ENCODE measurements at places on chromosomes 16 and 17. TPM values are rescaled to one million over a fixed set of nuclear protein-coding genes. Genes with fewer than 3 reads are reported as not detected.

GRCh38 chr17:40361063-40361924 lies 3.2 kb downstream of the GJD3 start:
- DNase-seq = no peak

- DNase-seq = no peak
Measured at GRCh38 chr16:2596747-2597559, 59.1 kb downstream of the PDPK1 start.

- DNase-seq = no peak
Measured at GRCh38 chr16:51167170-51167895, 16.3 kb upstream of the SALL1 start.

- DNase-seq = no peak
Measured at GRCh38 chr16:16118337-16118736, 105.0 kb downstream of the ABCC6 start.

DNA sequence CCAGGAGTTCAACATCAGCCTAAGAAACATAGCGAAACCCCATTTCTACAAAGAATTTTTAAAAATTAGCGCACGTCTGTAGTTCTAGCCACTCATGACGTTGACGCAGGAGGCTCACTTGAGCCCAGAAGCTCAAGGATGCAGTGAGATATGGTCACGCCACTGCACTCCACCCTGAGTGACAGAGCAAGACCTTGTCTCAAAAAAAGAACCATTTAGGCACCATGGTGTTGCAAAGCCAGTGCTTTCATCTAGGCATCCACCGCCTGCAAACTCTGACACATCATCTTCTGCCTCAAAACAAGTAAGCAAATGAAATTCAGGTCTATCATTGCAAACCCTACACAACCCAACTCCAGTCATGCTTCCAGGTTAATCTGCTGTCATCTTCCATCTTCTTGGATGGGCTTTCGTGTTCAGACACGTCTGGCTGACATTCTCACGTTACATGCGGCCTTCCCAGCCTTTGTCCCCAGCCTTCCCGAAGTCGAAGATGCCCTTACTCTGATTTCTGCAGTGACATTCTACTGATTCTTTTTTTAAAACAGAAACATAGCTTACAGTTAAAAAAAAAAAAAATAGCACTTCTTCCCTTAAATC lies 8.9 kb downstream of the ANKRD11 start:
- DNase-seq = no peak

DNA sequence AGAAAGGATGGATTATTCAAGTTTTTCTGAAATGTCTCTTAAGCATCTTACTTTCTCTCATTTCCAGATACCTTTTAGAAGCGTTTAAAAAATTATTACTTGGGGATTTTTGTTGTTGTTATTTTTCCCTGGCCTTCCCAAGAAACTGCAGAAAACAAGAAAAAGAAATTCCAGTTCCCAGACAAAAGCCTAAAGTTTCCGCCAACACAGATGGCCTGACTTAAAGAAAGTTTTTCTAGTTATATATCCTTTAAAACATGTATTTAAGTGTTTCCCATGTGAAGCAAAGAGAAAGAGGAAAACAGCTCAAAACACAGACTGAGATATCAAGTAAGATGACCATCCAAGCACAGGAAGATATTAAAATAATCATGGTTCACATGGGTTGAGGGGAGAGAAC lies 401.7 kb upstream of the MAF start:
- no peak for DNase-seq

DNA sequence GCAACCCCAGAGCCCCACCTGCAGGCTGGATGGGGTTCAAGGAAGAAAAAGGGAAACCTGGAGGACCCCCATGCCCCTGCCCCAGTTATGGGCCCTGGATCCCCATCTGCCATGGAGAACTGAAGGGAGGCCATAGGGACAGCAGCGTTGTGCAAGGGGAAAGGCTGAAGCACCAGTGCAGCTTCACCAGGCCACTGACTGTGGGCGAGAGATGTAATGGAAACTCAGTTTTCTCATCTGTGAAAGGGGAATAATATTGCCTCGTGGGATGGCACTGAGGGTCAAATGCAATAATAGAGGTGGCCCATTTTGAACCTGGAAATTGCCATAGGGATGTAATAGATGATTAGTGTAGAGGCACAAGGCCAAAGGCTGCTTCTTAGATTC lies 9.9 kb upstream of the TSPOAP1 start:
- DNase-seq = no peak

- no peak for DNase-seq
Measured at GRCh38 chr16:85081765-85082164, 30.5 kb downstream of the CIBAR2 start.

GRCh38 chr16:69563605-69564580 lies 1.9 kb upstream of the NFAT5 start:
- no peak for DNase-seq

- DNase-seq = no peak
Measured at GRCh38 chr17:40350689-40351358, 13.7 kb downstream of the GJD3 start.

DNA sequence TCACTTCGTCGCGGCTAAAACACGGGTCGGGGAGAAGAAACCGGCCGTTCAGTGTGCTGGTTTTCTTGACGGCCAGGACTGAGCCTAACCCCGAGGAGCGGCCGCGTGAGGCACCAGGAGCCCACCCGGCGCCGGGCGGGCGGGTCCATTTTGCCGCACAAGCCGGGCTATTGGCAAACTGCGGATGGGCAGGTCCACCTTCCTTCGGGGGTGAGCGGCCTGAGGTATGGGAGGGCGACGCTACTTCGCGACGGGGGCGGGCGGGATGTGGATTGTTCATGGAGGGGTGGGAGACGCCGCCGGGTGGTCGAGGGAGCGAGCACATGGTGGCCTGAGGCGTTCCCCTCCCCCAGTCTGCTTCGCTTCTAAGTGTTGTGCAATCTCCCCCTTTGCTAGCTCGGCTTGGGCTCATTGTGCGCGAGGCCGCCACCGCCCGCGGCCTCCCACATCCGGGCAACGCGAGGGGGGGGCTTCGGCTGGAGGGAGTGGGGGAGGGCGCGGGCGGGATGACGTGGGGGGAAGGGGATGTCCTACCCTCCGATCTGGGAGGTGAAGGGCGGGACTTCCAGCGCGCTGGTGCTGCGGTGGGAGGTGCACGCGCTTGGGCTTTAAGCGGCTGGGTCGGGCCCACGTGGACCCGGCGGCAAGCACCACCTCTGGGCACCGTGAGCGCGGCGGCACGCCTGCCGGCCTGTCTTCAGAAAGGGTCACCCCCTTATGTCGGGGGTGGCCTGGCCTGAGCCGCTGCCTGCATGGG lies 5.9 kb upstream of the CD68 start:
- peak; percentile 98 for DNase-seq

- no peak for DNase-seq
Measured at GRCh38 chr17:67502151-67502550, 125.1 kb downstream of the PITPNC1 start.

GRCh38 chr16:9741776-9742175 lies 440.5 kb downstream of the GRIN2A start:
- DNase-seq = no peak

- no peak for DNase-seq
Measured at GRCh38 chr17:34485999-34486398, 93.4 kb upstream of the TMEM132E start.

GRCh38 chr17:32281011-32281451 lies 15.4 kb downstream of the RHBDL3 start:
- no peak for DNase-seq

DNA sequence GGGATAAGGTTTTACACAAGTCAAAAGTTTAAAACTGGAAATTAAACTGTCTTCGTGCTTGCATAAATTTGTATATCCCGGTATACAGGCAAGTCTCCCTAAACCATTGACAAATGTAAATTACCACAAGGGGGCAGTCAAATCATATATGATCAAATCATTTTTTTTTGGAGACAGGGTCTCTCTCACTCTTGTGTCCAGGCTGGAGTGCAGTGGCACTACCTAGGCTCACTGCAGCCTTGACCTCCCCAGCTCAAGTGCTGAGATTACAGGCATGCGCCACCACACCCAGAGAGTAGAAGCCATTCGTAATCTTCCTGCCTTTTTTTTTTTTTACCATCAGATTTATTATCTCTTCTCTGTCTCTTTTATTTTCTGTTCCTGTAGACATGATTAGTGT lies 18.5 kb downstream of the TOP2A start:
- DNase-seq = no peak

DNA sequence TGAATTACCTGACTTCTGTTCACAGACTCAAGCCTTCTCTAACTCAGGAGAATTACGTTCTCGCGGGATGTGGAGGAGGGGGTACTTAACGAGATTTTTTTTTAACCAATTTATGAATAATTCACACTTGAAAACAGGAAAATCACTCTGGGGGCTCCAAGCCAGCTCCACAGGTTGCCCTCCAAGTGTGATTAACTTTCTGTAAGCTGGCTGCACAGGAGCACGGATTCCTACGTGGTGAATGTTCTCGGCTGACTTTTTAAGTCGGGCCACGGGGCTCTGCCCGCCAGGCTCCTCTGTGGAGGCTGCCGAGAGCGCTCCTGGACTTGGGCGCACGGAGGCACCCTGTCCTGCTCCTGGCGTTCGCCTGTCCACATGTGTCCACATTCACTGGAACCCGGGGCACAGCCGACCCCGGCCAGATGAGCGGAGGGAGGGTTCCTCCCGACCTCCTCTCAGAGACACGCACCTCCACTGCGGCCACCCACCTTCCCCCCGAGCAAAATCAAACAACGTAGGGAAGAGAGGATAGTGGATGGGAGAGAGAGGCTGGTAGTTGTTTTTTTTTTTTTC lies 147.1 kb upstream of the CHMP6 start:
- DNase-seq = peak; percentile 79

DNA sequence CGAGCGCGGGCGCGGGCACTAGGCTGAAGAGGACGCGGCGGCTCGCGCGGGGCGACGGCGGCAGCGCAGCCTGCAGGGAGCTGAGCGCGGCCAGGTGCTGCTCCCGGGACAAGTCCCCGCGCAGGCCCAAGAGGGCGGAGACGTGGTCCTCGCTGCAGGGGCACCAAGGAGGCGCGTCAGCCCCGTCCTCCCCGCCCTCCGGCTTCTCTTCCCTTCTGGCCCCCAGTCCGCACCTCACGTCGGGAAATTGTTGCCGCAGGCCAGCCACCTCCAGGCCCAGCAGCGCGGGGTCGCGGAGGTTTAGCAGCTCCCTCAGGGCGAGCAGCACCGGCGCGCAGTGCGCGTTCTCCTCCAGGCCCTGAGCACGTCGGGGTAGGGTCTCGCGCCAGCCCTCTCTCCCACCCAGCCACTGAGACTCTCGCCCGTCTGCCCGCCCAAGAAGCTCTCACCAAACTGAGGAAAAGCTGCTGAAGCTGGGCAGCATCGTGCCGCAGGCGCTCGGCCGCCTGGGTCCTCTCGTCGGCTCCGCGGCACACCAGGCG lies 761 bp upstream of the MATCAP1 start:
- no peak for DNase-seq

DNA sequence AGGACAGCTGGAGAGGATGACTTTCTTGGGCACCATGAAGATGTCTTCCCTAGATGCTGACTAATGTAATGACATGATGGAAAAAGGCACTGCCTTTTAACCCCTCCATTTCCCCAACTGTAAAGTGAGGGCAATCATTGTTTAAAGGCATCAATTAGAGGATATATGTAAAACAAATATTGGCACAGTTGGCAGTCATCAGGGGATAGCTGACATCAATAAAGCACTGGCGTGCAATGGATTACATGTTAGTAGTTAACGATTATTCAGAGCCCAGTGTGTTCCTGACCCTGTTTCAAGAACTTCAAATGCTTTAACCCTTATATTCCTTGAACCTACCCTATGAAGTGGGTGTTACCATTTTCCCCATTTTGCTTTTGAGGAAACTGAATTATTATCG lies 100.7 kb downstream of the TMEM114 start:
- no peak for DNase-seq

DNA sequence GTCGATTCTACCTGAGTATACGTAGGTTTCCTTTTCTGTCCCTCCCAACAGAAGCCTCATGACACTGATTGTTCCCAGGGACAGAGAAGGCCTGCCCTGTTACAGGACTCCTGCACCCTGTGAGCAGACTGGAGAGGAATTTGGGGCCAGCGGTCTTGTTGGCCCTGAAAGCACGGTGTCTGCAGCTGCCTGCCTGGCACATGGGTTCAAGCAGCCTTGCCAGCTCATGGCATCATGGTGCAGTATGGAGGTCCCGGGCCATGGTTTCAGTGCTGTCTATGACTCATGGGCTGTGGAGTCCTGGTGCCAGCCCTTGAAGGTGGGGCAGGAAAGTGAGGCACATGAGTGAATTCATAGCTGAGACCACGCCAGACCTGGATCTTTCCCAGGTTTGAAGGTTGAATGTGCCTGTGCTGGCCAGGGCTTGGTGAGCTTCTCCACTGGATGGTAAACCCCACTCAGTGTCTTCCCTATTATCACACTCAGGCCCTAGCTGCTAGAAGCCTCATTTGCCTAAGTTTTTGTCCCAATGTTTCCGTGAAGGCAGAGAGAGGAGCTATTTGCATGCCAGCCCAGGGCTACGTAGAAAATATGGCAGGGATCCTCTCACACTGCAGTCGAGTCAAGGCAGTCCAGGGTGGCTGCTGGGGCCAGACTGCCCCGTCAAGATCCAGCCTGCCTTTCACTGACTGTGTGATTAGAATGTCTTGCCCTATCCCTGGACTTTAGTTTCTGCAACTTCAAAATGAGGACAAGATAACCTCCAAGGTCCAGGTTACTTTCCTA lies 277.2 kb upstream of the CCL2 start:
- peak; percentile 34 for DNase-seq

- DNase-seq = peak; percentile 13
Measured at GRCh38 chr17:604765-605164, 109.9 kb downstream of the VPS53 start.

DNA sequence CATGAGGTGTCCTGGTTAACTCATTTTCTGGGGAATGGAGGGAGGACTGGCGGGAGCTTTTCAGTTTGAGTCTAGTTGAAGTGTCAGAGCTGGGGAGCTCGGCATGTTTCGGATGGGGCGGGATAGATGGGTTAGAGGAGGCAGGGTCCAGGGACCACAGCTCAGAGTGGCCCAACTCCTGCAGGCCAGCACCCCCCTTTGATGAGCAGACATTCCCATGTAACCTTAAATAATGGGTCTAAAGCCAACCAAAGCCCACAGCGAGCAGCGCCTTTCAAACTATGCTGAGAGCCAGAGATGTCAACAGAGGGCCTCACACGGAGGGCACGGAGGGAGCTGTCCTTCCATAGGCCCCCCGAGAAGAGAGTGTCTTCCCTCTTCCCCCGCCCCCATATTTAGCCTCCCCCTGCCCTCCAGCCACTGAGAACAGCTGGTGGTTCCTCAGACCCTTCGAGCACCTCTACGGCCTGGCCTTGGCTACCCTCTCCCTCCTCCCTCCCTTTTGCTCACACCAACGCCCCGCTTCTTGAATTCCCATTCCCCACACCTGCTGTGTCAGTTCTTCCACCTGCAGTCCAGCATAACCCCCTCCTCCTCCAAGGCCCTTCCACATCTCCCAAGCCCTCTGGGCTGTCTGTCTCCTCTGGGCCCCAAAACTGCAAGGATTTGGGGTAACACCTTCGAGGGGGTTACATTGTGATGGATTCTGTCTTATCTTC lies 21.8 kb downstream of the RAB11FIP4 start:
- no peak for DNase-seq

The PRAC2 gene
- not detected for total RNA-seq

The UTS2R gene
- total RNA-seq = not detected

The GPR179 gene
- not detected for total RNA-seq

The CCL2 gene
- total RNA-seq = 13.1 TPM

The SMIM5 gene
- total RNA-seq = 7.1 TPM

The HS3ST3B1 gene
- 4.3 TPM for total RNA-seq

The KRTAP2-2 gene
- not detected for total RNA-seq

The RAMP2 gene
- 12.3 TPM for total RNA-seq

The RNF222 gene
- total RNA-seq = 16.3 TPM

The MYH3 gene
- 1.4 TPM for total RNA-seq

Measured in lower leg skin (tissue), 4 donors.